Neural progenitor cell (in vitro differentiated cells): ENCODE measurements at places on chromosomes 1 and 21.

DNA sequence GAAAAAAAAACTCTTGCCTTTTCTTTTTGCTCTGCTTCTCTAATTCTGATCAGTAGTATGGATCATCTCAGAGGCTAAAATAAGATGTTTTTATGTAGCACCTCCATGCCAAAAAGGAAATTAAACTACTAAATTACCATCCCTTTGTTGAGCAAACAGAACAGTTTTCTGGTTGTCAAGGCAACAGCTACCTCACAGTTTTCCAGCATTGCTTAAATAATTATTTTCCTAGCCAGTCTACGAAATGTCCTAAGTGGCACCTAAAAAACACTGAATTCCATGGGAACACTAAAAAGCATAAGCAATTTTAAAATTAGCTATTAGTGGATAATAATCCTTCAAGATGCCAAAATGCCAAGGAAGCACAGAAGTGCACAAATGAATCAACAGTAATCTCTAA, 61.7 kb downstream of the ARID4B start:
- no peak for DNase-seq

GRCh38 chr21:44927587-44928461, 7.1 kb upstream of the ITGB2 start:
- DNase-seq = no peak

- no peak for DNase-seq
Measured at GRCh38 chr1:30511563-30511962, 211.8 kb downstream of the MATN1 start.

DNA sequence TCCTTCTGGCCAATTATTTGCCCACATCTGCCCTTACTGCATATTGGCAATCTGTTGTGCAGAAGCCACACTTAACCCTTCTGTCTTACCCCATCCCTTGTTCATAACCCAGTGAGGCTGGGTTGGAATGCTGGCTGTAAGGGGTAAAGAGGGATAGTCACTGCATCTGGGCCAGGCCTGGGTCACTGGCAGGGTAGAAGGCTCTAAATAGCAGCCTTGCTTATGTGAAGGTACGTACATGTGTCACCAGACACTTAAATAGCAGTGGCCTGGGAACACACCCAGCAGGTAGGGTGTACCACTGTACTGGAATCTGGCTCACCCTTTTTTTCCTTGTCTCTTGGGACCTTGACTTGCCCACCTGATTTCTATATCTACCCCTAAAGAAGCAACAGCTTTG, 9.9 kb upstream of the TARS2 start:
- no peak for DNase-seq

- no peak for DNase-seq
Measured at GRCh38 chr1:4684136-4684535, 29.7 kb downstream of the AJAP1 start.

GRCh38 chr1:171802207-171802606, 20.7 kb downstream of the METTL13 start:
- no peak for DNase-seq
